CD8-positive, alpha-beta memory T cell (primary cell): ENCODE measurements at places on chromosomes 16 and 17.

DNA sequence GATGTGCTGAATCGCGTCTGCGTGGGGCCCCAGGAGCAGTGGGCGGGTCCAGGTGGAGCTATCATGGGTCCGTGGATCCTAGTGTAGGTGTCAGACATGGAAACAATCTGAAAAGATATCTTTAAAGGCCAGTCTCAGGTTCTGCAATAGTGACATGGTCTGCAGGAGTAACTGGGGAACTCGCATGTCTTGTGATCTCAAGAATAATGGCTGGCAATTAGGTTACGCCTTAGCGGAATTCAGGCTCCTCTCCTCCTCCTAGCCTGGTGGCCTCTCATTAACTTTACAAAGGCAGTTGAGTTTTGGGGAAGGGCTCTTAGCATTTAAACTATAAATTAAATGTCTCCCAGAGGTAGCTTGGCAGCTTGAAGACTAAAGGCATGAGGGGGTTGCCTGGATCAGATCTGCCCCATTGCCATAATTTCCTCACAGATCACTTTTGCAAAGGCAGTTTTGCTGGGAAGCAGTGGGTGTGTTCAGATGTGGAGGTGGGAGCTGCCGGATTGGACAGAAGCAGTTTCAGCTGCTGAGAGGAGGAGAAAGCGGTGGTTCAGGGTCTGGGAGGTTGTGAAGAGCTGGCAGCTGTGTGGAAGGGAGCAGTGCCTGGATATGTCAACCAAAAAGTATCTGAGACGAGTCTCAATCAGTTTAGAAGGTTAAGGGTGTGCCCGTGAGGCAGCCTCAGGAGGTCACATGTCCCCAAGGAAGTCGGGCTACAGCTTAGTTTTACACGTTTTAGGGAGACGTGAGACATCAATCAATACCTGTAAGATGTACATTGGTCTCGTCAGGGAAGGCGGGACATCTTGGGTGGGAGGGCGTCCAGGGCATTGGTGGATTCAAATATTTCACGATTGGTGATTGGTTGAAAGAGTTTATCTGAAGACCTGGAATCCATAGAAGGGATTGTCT, 2.7 kb downstream of the TBCD start:
- no peaks in the 10 kb centered on the region for H3K27me3 ChIP-seq
- DNase-seq = no peak
- no peaks in the 10 kb centered on the region for H3K36me3 ChIP-seq
- H3K4me3 ChIP-seq = no peak overlapping the region
- peaks cover 13% of the 10 kb centered on the region for H3K4me1 ChIP-seq
- no peak overlapping the region for H3K27ac ChIP-seq

DNA sequence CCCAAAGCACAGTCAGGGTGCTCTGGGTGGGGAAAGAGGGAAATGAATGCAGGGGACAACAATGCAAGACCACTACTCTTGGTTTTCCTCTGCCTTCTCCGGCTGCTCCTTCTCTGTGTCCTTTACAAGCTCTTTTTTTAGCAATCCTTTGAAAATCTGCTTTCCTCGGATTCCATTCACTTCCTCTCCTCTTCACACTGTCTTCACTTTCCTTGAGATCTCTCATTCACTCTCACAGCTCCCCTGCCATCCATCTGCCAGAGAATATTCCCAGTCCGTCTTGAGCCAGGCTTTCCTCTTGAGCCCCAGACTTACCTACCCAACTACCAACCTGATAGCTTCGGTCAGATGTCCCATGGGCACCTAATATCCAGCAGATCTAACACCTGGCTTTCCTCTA, 11.0 kb upstream of the SPOP start:
- H3K36me3 ChIP-seq = no peaks in the 10 kb centered on the region
- H3K4me3 ChIP-seq = peak overlapping the region; percentile 26
- H3K27ac ChIP-seq = no peak overlapping the region
- DNase-seq = no peak
- H3K4me1 ChIP-seq = peaks cover 34% of the 10 kb centered on the region

- peaks cover 22% of the 10 kb centered on the region for H3K4me1 ChIP-seq
- H3K4me3 ChIP-seq = peak overlapping the region; percentile 38
- no peaks in the 10 kb centered on the region for H3K36me3 ChIP-seq
- DNase-seq = no peak
Observed at GRCh38 chr17:68383443-68384321, 73.6 kb downstream of the WIPI1 start.

- H3K27me3 ChIP-seq = no peaks in the 10 kb centered on the region
- H3K4me3 ChIP-seq = no peak overlapping the region
- no peak for DNase-seq
- no peak overlapping the region for H3K27ac ChIP-seq
Observed at GRCh38 chr17:518047-518735, 165.6 kb upstream of the RPH3AL start.

- no peaks in the 10 kb centered on the region for H3K27me3 ChIP-seq
- H3K36me3 ChIP-seq = no peaks in the 10 kb centered on the region
- no peak overlapping the region for H3K4me3 ChIP-seq
- no peaks in the 10 kb centered on the region for H3K4me1 ChIP-seq
Observed at GRCh38 chr16:51937771-51938170, 609.2 kb downstream of the TOX3 start.

- no peak for DNase-seq
- peaks cover 7% of the 10 kb centered on the region for H3K27me3 ChIP-seq
- no peaks in the 10 kb centered on the region for H3K36me3 ChIP-seq
- H3K4me3 ChIP-seq = no peak overlapping the region
- no peaks in the 10 kb centered on the region for H3K4me1 ChIP-seq
Observed at GRCh38 chr16:54282928-54283724, 3.5 kb downstream of the IRX3 start.

DNA sequence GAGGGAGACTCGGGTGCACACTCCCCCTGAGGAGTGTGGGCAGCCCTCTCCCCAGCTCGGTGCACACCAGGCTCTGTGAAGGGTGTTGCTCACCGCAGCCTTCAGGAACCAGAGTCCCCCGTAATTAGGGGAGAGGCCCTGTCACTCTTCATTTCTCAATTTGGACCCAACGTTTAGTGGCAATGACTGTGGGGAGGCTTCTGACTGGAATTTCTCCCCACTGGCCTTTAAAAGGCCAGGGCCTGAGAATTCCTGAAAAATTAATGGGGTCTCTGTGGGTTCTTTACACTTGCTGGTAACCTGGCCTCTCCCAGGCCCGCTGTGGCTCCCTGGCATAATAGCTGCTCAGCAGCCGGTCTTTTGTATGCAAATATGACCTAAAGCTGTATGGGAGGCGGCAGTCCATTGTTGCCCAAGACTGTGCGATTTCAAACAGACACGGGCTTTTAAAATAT, 209.7 kb downstream of the MSI2 start:
- no peak overlapping the region for H3K27ac ChIP-seq
- H3K36me3 ChIP-seq = no peaks in the 10 kb centered on the region
- no peaks in the 10 kb centered on the region for H3K4me1 ChIP-seq

GRCh38 chr17:41544491-41544892, 16.4 kb upstream of the KRT19 start:
- H3K27ac ChIP-seq = no peak overlapping the region
- no peaks in the 10 kb centered on the region for H3K36me3 ChIP-seq
- H3K4me1 ChIP-seq = peaks cover 13% of the 10 kb centered on the region
- H3K4me3 ChIP-seq = no peak overlapping the region
- peak; percentile 2 for DNase-seq

GRCh38 chr17:75996665-75997590, 3.7 kb upstream of the CDK3 start:
- no peak overlapping the region for H3K4me3 ChIP-seq
- peaks cover 12% of the 10 kb centered on the region for H3K4me1 ChIP-seq
- H3K27me3 ChIP-seq = no peaks in the 10 kb centered on the region
- H3K27ac ChIP-seq = no peak overlapping the region
- no peaks in the 10 kb centered on the region for H3K36me3 ChIP-seq

GRCh38 chr16:27602103-27602502, 52.2 kb downstream of the KATNIP start:
- H3K4me1 ChIP-seq = no peaks in the 10 kb centered on the region
- H3K27ac ChIP-seq = no peak overlapping the region
- no peaks in the 10 kb centered on the region for H3K36me3 ChIP-seq
- no peak overlapping the region for H3K4me3 ChIP-seq
- DNase-seq = no peak

- no peaks in the 10 kb centered on the region for H3K4me1 ChIP-seq
- DNase-seq = no peak
- H3K36me3 ChIP-seq = no peaks in the 10 kb centered on the region
- no peak overlapping the region for H3K4me3 ChIP-seq
- no peak overlapping the region for H3K27ac ChIP-seq
Observed at GRCh38 chr17:30926516-30926915, 4.8 kb downstream of the ADAP2 start.

DNA sequence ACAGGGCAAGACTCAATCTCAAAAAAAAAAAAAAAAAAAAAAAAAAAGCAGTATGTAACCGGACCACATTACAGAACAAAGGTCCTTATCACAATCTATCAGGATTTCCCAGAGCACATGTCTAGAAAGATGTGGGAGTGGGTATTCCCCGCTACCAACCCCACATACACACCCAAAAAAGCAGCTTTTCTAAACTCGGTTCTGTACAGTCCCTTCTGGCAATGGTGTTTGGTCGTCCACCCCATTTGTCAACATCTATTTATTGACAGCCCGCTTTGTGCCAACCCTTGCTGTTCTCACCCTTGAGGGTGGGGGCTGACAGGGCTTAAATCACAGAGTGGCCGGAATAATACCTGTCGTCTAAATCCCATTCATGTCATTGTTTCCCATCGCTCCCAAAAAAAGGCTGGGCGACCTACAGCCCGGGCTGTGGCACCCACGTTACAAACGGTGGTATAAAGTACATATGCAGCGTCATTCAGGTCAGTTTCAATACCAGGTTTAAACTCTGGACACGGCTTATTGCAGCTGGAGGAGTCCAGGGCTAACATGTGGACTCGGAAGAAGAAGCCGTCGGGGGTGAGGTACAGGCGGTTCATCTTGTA, 3.6 kb downstream of the C17orf58 start:
- H3K4me1 ChIP-seq = peaks cover 27% of the 10 kb centered on the region
- H3K36me3 ChIP-seq = no peaks in the 10 kb centered on the region
- DNase-seq = no peak
- peaks cover 5% of the 10 kb centered on the region for H3K27me3 ChIP-seq

DNA sequence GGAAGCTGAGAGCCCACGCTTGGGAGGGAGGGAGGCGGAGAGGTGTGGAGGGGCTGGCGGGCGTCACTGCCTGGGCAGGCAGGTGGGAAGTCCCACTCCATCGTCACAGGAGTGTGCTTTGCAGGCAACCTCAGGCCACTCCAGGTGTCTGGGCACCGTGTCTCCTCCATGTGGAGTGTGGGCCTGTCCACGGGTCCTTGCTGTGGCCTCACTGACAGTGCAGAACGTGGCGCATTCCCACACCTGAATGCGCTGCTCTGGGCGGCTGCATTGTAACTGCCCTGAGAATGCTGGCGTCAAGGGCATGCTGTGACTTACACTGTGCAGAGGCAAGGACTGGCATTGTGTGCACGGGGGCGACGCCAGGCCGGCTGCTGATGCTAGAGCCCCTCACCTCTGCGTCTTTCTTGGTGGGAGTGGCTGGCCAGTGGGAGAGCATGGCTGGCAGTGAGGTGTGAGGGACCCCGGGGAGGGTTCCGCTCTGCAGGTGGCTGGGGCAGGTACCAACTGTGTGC, 66.4 kb downstream of the BANP start:
- H3K4me1 ChIP-seq = no peaks in the 10 kb centered on the region
- H3K4me3 ChIP-seq = no peak overlapping the region
- no peaks in the 10 kb centered on the region for H3K27me3 ChIP-seq
- H3K36me3 ChIP-seq = no peaks in the 10 kb centered on the region
- no peak for DNase-seq
- no peak overlapping the region for H3K27ac ChIP-seq

DNA sequence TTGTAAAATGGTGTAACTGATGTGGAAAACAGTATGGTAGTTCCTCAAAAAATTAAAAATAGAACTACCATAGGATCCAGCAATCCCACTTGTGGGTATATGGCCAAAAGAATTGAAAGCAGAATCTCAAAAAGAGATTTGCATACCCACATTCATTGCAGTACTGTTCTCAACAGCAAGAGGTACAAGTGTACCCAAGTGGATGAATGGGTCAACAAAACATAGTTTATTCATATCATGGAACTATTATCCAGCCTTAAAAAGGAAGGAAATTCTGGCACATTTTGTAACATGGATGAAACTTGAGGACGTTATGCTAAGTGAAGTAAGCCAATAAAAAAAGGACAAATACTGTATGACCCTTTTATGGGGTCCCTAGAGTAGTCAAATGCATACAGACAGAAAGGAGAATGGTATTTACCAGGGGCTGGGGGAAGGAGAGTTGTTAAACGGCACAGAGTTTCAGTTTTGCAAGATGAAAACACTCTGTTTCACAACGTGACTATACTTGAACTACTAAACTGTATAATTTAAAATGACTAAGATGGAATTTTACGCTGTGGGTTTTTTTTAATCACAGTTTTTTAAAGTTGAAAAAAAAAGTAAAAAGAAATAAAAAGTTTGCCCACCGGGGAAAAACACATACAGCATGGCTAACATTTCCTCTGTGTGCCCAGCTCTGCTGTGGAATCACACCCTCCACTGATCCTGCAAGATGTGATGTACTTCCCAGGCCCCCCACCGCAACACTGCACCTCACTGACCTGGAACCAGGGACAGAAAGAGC, 6.1 kb downstream of the TVP23A start:
- no peak overlapping the region for H3K27ac ChIP-seq
- no peaks in the 10 kb centered on the region for H3K4me1 ChIP-seq
- H3K27me3 ChIP-seq = no peaks in the 10 kb centered on the region
- H3K36me3 ChIP-seq = no peaks in the 10 kb centered on the region

GRCh38 chr16:945271-946047, 25.3 kb downstream of the LMF1 start:
- H3K4me3 ChIP-seq = no peak overlapping the region
- no peak overlapping the region for H3K27ac ChIP-seq
- no peaks in the 10 kb centered on the region for H3K27me3 ChIP-seq
- H3K36me3 ChIP-seq = peaks cover 11% of the 10 kb centered on the region
- H3K4me1 ChIP-seq = no peaks in the 10 kb centered on the region

DNA sequence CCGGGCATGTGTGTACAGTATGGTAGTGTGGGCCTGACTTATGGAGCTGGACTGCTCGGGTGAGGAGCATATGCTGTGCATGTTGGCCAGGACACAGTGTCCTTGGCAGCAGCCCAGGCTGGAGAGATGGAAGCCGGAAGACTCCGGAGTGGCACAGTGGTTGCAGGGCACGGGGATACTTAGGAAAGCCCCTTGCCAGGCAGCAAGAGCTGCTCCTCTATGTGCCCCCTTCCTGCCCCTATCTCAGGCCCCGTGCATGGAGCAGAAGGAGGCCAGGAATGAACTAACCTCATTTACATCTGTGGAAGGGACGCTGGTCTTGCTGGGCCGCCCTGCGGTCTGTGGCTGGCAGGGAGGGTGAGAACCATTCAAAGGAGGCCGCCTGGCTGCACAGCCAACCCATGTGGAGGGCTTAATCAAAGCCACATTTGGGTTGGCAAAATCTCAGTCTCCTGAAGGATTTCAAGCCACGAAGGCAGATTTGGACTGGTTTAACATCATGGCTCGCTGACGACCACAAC, 32.2 kb upstream of the RCVRN start:
- DNase-seq = no peak
- H3K4me3 ChIP-seq = no peak overlapping the region
- no peaks in the 10 kb centered on the region for H3K27me3 ChIP-seq
- no peak overlapping the region for H3K27ac ChIP-seq
- no peaks in the 10 kb centered on the region for H3K36me3 ChIP-seq
- H3K4me1 ChIP-seq = no peaks in the 10 kb centered on the region

- H3K4me1 ChIP-seq = no peaks in the 10 kb centered on the region
- no peak for DNase-seq
- no peaks in the 10 kb centered on the region for H3K27me3 ChIP-seq
- no peak overlapping the region for H3K27ac ChIP-seq
- H3K4me3 ChIP-seq = no peak overlapping the region
- H3K36me3 ChIP-seq = no peaks in the 10 kb centered on the region
Observed at GRCh38 chr16:7492122-7492521, 159.5 kb downstream of the RBFOX1 start.

GRCh38 chr17:50944054-50944901, 78.1 kb upstream of the TOB1 start:
- H3K27ac ChIP-seq = peak overlapping the region; percentile 82
- H3K4me1 ChIP-seq = peaks cover 34% of the 10 kb centered on the region
- DNase-seq = peak; percentile 72
- H3K4me3 ChIP-seq = peak overlapping the region; percentile 72
